ENCODE measurements at places on chromosomes 7 and 10.

GRCh38 chr7:3867863-3868262, 566.8 kb downstream of the SDK1 start:
- DNase-seq = no peak

GRCh38 chr7:92368741-92369140, 78.5 kb upstream of the GATAD1 start:
- no peak for DNase-seq

- no peak for DNase-seq
Observed at GRCh38 chr7:92992932-92993331, 124.8 kb downstream of the SAMD9 start.

DNA sequence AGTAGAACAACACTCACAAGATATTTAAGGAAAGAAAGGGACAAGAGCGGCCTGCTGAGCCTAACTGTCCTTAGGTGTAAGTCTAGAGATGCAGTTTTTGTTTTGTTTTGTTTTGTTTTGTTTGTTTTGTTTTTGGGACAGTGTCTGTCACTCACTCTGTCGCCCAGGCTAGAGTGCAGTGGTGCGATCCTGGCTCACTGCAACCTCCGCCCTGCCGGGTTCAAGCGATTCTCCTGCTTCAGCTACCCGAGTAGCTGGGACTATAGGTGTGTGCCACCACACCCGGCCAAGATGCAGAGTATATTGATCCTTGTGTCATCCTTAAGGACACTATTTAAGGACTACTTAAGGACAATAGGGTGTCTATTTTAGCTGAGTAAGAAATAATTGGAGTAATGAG, 84.1 kb upstream of the PARD3 start:
- no peak for DNase-seq

GRCh38 chr10:127928021-127928806, 21.3 kb downstream of the PTPRE start:
- no peak for DNase-seq

DNA sequence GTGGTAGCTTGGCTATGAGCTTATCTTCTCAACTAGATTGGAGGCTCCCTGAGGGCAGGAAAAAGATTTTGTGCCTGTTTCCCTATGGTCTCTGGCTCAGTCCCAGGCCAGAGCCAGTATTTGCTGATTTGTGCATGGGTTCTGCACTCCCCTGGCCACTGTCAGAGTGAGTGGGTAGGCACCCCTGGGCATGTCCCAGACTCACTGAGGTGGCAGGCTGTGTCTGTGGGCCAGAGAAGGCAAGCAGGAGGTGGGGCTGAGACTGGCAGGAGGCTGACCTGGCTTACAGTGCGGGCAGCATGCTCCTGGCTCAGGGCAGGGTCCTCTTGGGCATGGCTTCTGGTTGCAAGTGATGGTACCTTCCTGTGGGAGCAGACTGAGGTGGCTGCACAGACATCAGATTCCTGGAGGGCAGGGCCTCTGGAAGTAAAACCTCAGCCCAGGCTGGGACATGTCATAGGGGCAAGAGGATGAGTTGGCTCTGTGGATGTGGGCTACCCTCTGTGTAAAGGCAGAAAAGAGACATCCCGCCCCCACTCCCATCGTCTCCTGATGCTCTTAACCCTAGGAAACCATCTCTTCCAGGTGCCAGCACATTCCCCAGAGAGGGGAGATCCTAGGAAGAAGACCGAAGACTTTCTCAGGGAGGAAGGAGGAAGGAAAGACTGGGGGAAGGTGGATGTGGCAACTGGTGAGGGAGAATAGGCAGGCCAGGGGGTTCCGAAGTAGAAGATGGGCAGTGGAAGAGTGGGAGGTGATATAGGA, 4.3 kb downstream of the KCP start:
- no peak for DNase-seq

GRCh38 chr7:66352071-66352470, 146.9 kb downstream of the TPST1 start:
- no peak for DNase-seq

- no peak for DNase-seq
Observed at GRCh38 chr10:79111846-79112614, 43.3 kb downstream of the ZMIZ1 start.

DNA sequence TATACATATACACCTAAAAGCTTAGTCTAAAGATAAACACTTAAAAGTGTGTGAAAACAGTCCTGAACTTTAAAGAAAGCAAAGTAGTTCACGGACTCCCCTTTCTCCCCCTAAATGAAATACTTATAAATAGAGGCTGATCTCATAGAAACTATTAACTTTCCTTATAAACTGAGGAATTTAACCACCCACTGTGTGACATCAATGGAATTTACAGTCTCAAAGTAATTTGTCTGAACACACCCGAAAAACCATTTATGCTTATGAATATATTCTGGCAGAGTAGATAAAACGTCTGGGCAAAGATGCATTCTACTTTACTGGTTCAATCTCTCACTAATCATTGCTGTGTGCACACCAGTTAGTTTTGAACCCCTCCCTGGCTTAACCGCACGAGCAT, 181.8 kb upstream of the DGKB start:
- DNase-seq = no peak

DNA sequence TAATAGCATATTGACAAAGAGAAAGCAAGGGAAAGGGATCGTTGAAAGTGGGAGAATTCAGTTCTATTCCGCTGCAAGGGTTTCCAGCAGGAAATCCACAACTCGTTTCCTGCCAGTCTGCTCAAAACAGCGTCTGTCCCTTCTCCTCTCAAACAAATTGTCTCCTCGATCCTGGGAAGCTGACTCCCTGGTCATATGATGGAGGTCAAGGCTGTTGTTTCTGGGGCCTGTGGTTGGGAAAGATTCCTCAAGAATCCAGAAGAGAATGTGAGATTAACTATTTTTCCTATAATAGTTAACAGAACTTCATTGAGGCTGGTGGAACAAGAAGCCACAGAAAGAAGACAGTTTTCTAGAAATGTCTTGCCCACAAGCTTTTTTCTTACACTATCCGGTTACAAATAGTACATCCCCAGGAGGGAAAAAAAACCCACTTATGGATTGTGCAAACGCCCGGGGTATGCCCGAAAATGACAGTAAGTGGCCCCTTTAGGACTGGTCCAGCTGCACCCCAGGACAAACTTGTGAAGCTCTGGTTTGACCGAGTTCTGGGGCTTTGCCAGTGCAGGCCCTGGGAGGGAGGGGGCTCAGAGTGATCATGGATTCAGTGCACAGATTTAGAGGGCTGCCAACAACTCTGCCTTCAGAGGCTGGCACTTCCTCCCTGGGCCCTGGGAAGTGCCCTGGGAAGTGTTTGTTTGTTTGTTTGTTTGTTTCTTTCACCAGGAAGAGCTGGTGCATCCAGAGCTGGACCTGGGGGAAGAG, 49.4 kb upstream of the CTBP2 start:
- no peak for DNase-seq

GRCh38 chr10:87694011-87694794, 34.5 kb downstream of the PAPSS2 start:
- DNase-seq = no peak

DNA sequence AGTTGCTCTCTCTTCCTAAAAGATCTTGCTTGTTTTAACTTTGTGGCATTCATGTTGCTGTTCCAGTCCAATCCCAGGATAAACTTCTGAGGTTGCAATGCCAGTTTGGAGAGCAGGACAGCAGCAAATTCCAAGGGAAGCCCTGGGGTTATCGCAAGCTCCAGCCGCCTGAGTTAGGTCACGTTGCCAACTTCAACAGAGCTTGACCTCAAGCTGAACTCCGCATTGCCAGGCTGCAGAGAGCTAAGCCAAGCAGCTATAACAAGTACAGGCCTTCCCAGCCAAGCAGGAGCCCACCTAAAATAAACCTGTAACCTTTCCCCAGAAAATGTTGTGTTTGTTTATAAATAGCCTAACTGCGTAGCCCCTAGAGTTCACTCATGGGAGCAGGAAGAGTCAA, 138.9 kb upstream of the LYZL1 start:
- no peak for DNase-seq

- DNase-seq = no peak
Observed at GRCh38 chr10:132722394-132723329, 63.3 kb downstream of the NKX6-2 start.

DNA sequence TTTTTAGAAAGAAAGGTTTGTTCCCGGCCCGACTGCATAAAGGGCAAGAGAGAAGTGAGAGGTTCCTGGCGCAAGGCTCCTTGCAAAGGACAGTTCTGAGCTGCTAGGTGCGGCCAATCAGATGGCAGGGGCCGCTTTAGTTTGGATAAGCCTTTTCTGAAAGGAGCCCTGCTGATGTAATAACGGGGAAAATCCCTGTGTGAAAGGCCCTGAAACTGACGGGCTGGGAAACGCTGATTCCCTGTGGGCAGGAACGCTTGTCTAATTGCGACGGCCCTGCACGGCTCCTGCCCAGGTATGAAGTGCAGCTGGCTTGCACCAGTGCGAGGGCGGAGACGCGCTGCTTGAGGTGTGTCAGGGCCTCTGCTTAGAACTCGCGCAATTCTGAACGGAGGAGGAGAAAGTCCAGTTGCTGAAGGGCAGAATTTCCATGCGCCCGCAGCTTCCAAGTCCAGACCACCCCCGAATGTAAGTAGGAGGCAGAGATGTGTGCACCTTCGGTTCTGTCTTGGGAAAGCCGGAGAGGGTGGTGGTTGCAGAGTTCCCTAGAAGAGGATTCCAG, 30.5 kb downstream of the TACC2 start:
- no peak for DNase-seq

GRCh38 chr10:12308057-12308456, 41.3 kb upstream of the CAMK1D start:
- DNase-seq = no peak

DNA sequence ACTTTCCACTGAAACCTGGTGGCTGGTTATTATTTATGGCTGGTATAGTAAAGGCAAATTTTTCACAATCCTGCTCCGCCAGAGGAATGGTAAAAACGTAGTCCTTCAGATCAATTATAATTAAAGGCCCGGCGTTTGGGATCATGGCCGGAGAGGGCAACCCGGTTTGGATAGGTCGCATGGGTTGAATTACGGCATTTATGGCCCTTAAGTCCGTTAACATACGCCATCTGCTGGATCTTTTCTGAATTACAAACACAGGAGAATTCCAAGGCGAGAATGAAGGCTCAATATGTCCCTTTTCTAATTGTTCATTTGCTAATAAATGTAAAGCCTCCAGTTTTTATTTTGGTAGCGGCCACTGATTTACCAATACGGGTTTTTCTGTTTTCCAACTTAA, 11.3 kb upstream of the TAS2R3 start:
- DNase-seq = no peak

DNA sequence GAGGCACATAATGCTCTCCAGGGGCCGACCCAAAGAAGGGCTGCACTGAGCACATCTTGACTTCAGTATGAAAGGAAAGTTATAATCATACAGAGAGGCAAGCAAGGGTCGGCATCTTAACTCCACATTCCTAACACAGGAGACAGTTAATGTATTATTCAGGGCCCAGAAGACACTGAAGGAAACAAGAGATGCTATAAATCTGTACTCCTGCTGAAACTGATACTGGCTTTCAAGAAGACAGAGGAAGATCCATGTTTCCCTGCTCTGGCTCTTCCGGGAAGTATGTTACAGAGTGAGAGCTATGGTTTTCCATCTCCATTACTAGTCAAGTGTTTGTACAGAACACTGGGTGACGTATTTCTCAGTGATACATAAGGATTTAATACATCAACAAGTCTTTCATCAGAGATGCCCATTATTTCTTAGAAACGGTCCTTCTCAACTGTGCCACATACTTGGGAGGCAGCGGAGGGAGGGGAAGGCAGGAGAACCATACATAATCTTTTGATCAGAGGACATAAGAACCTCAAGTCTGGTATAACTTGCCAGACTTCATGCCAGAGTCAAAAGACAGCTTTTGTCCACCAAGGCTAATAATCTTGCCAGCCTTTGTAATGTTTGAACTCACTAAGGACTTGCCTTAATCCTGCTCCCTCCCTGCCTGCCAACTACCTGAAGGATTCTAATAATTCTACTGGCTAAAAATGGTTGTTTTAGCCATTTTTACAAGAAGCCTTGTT, 58.1 kb downstream of the ENO4 start:
- DNase-seq = no peak

GRCh38 chr7:47040795-47041347, 541.0 kb downstream of the TNS3 start:
- no peak for DNase-seq

DNA sequence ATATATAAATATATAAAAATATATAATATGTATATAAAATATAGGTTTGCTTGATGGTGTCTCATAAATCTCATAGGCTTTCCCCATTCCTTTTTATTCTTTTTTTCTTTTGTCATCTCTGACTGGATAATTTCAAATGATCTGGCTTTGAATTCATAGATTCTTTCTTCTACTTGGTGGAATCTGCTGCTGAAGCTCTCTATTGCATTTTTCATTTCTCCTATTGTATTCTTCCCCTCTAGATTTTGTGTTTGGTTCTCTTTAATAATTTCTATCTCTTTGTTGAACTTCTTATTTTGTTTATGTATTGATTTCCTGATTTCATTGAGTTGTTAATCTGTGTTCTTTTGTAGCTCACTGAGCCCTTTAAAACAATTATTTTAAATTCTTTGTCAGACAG, 629.4 kb downstream of the GALNT17 start:
- no peak for DNase-seq

DNA sequence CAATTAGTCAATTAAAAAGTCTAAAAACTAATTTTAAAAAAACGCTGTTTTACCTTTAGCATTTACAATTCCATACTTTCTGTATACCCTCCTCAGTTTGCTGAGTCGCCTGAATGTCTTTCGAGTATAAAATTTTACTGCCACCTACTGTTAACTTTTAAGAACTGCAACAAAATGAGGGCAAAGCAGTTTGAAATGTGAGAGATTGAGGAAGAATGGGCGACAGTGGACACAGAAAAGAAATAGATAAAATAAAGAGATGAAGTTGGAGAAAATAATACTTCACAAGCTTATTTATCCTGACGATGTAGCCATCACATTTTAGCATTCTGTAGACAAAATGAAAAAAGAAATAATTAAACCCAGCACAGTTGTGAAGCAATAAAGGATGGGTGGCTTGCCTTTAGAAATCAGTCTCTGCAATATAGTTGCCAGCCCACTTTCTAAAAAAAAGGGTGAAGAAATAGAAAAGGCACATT, 110.8 kb upstream of the PTN start:
- DNase-seq = no peak

DNA sequence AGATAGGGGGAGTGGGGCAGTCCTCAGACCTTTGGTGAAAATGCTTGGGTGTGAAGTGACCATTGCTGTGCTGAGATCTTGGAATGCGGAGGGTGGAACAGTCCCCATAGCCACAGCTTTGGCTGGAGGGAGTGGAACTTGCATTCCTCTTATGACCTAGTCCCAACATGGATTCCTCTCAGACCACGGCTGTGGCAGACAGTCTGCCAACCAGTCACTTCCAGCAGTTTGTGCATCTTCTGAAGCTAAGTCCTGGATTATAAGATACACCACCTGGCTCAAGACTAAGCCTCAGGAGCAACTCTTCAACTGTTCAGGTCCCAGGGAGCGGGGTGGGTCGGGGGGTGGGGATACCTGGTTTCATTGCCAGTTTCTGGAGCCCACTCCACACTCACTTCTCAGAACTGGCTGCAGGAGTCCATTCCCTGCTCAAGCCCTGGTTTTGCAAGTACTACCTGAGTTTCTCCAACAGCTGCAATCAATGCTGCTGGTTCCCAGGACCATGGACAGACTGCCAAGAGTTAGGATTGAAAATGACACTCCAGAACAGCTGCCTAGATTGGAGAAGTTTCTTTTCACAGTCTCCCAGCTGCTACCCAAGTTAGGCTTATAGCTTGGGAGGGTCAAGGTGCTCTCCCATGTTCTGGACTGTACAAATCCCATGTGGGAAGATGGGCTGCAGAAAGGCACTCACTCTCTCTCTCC, 29.1 kb upstream of the DGKB start:
- DNase-seq = no peak
